SIG-M5 (cell line): ENCODE measurements at places on chromosomes 3 and 15.

DNA sequence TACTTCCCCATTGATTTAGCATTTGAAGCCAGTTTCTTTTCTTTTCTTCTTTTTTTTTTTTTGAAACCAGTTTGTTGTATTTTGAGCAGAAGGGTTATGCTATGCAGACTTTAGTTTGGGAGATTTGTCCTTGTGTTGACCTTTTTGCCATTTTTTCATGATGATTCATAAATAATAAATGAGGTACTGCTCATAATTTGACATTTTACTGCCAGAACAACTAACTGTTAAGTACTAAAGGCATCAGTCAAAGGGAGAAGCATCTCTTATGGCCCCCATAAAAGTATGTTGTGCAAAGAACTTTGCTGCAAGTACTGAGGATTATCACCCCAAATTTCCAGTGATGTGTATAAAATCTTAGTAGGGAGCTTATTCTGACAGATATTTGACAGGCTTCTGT is 1.7 kb upstream of the GPR87 start:
- no peak for DNase-seq

- no peak for DNase-seq
These were observed 651 bp downstream of the UBA3 start for GRCh38 chr3:69079269-69080159.

- DNase-seq, result no peak
These were observed 475.0 kb downstream of the TUSC7 start for GRCh38 chr3:117184574-117184973.

DNA sequence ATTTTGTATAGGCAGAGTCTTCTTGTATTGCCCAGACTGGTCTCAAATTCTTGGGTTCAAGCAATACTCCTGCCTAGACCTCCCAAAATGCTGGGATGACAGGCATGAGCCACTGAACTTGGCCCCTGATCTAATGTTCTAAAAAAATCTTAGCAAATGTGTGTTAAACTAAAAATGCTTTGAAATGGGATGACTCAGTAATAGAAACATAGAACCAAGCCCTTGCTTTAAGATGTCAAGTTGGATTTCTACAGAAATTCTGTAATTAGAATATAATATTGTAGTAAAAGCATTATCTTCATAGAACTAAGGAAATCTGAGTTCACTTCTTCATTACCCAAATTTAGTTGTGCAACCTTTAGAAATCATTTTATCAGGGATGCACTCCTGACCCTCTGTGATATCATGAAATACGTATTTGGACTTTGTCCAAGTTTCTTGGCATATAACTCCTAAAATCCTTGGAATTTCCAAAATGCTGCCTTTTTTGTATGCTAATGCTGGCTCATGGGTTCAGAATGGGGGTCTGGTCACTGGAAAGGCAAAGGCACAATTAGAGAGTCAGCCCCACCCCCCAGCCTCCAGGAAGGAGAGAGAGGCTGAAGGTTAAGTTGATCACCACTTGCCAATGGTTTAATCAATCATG is 217.3 kb downstream of the TP63 start:
- no peak for DNase-seq

GRCh38 chr15:74196175-74196574 is 6.4 kb downstream of the STRA6 start:
- DNase-seq, result no peak

DNA sequence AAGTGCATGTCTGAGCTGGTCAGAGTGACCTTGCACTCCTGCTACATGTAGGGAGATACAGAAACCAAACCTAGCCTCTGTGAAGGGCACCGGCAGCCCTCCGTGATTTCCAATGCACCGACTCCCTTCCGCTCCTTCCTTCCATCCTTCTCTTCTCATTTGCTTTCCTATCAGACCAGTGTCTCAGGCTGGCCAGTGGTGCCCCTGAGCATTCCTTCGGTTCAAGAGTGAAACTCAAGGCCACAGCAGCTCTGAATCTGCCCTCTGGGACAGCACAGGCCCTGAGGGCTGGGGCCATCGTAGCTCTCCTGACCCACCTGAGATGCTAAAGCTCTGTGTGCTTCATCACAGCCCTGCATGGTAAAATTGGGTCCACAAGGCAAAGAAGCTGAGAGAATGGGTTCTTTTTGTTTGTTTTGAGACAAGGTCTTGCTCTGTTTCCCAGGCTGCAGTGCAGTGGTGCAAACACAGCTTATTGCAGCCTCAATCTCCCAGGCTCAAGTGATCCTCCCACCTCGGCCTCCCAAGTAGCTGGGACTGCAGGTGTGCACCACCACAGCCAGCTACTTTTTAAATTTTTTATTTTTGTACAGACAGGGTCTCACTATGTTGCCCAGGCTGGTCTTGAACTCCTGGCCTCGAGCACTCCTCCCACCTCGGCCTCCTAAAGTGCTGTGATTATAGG is 2.3 kb upstream of the BMF start:
- DNase-seq, result no peak

- no peak for DNase-seq
These were observed 10.2 kb upstream of the FBLN2 start for GRCh38 chr3:13538520-13539291.

DNA sequence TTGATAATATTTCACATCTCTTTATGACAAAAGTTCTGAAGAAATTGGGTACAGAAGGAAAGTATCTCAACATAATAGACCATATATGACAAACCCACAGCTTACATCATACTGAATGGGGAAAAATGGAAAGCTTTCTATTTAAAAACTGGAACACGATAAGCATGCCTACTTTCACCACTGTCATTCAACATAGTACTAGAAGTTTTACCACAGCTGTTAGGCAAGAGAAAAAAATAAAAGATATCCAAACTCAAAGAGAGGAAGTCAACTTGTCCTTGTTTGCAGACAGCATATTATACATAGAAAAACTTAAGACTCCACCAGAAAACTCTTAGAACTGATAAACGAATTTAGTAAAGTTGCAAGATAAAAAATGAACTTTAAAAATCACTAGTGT is 40.3 kb downstream of the COPS2 start:
- no peak for DNase-seq

- DNase-seq, result no peak
These were observed 109.9 kb downstream of the TBC1D5 start for GRCh38 chr3:17632401-17633100.

DNA sequence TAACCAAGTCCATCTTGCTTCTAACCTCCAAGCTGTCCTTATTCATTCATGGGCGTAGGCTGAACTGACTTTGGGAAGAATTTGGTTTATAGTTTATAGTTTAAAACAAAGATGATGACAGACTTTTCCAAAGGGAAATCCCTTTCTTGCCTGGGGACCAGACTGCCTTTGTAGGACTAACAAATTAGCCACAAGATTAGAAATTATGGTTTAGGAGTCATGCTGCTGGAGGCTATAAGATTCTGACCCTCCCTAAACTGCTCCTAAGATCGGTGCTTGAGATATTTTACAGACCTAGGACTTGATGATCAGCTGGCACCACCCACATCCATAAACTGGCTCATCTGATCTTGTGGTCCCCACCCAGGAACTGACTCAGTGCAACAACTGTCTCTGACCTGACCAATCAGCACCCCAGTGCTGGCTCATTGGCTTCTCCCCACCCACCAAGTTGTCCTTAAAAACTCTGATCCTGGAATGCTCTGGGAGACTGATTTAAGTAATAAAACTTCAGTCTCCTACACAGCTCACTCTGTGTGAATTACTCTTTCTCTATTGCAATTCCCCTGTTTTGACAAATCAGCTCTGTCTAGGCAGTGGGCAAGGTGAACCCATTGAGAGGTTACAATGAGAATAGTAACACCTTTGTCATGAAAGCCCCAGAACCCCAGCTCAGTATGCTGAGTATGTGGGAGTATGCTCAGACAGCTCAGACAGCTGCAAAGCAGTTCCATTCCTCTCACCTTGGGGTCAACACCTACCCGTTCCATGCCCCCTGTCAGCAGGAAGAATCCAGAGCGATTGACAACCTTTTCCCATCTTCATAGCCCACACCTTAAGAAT is 51.6 kb upstream of the C15orf39 start:
- DNase-seq, result no peak

- no peak for DNase-seq
These were observed 23.0 kb downstream of the LIMD1 start for GRCh38 chr3:45617430-45618080.

GRCh38 chr3:194395778-194396538 is 3.1 kb downstream of the GP5 start:
- peak; percentile 35 for DNase-seq

- DNase-seq, result no peak
These were observed 56.6 kb downstream of the LSM3 start for GRCh38 chr3:14235003-14235911.

- no peak for DNase-seq
These were observed 21.9 kb upstream of the THSD4 start for GRCh38 chr15:71093054-71094024.

DNA sequence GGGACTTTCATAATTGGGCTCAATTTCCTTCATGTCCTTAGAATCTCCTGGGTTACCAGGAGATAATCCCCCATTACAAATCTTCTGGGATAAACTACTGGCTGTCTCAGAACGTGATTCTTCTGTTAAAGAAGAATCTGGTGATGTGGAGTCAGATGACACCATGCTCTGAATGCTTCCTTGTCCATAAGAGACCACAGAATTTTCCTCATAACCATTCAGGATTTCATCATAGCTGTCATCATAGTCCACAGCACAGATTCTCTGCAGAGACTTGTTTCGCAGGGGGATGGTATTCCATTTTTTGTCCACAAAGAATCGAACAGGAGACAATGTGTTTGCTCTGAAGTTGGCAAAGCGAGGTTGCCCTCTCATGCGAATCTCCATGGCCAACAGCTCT is 109.8 kb upstream of the TSPAN3 start:
- DNase-seq, result no peak
